ENCODE measurements at places on chromosomes 6 and 20.

DNA sequence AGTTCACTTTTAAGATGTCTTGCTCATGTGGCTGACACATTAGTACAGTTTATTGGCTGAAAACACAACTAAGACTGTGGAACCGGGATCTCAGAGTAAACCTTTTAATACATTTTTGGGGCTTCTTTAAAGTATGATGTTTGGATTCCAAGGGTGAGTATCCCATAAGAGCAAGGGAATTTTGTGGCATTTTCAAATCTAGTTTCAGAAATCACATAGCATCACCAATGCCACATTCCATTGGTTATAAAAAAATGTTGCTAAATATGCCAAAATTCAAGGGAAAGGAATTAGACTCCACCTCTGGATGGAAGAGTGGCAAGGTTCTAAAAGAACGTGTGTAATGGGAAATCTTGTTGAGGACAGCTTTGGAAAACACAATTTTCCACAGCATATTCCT is 338.6 kb downstream of the COL12A1 start:
- no peak for DNase-seq

DNA sequence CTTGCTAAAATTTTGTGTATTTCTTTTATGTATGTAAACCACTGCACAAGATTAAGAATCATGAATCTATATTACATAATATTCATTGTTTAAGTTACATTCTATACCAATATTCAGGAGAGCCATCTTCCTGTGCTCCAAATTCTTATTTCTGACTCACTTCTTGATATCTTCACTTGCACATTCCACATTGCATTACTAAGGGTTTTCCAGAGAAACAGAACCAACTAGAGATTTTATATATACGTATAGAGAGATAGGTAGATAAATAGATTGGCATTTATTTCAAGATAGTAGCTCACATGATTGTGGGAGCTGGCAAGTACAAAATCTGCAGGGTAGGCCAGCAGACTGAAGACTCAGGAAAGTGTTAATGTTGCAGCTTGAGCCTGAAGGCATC is 222.2 kb upstream of the PRSS16 start:
- no peak for DNase-seq

GRCh38 chr20:31508517-31509244 is 5.6 kb upstream of the HM13 start:
- no peak for DNase-seq

DNA sequence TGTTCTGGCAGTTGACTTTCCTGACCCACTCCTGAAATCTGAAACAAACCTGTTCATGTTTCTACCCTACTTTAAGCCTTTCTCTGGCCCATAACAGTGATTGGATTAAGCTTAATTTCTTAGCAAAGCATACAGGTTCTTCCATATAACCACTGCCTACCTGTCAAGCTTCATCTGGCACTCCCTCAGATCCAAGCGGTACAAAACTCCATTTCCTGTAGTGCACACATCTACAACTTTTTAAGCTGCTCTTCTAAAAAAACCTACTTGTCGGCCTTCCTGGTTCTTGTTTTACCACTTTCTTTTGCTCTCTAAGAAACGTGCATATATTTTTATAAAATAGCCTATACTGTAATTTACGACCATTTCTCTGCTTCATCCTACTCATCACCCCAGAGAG is 916 bp upstream of the PPP1R11 start:
- DNase-seq, result no peak

- no peak for DNase-seq
Measured at GRCh38 chr6:12355354-12355753, 65.2 kb downstream of the EDN1 start.
